Stimulated activated CD8-positive, alpha-beta memory T cell treated with anti-CD3 and anti-CD28 coated beads, Interleukin-15, amount 100 ng/mL, for 1 hour (primary cell): ENCODE measurements at places on chromosomes 12 and 14.

DNA sequence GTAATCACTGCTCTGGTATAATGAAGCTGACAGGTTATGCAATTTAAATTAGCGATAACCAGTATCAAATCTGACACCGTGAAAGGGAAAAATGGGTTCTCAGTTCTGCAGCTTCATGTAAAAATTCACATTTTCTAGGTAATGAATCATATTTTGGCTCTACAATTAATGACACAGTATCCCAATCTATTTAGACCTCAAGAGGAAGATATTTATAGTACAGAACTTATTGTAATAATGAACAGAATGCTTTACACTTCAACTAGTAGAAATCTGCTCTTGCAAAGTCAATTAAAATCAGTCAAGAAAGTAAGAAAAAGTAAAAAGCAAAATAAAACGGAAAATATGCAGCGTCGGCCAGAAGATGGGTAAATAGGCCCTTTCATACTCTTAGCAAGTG, 24.3 kb downstream of the SEL1L start:
- no peak for DNase-seq

GRCh38 chr12:47910981-47911380, 6.2 kb upstream of the VDR start:
- DNase-seq, result no peak

DNA sequence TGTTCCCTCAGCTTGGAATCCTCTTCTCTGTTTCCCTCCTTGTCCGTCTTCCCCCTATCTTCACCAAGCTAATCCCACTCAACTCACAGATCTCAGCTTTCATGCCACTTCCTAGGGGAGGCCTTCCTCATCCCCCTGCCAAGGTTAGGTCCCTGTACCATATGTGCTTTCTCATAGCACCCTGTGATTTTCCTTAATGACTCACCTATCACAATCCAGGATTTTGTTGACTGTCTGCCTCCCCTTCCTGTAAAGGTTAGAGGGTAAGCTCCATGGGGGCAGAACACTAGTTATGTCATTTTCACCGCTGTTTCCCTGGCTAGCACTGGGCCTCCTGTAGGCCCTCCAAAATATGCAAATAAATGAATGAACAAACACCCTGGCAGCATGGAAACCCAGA, 57.6 kb downstream of the CRADD start:
- no peak for DNase-seq

DNA sequence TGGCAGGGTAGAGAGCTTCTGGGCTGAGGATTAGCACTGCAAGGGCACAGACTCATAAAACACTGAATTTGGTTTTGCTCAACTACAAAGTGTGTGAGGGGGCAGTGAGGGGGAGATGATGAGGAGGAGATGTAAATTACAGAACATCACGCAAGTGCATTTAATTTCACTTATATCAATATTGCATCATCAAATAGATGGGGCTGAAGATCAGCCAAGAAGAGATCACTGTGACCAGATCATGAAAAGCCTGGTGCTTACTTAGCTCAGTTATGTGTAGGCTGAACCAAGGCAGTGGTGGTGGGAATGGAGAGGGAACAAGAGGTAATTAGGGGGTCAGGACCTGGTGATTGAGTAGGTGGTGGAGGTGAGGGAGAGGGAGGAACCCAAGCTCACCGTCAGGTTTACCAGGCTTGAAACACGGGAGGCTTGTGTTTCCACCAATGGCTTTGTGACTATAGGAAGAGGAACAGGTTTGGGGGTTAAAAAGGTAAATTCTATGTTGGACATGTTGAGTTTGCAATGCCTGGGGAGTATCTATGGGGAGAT, 11.3 kb downstream of the FOS start:
- DNase-seq, result no peak

DNA sequence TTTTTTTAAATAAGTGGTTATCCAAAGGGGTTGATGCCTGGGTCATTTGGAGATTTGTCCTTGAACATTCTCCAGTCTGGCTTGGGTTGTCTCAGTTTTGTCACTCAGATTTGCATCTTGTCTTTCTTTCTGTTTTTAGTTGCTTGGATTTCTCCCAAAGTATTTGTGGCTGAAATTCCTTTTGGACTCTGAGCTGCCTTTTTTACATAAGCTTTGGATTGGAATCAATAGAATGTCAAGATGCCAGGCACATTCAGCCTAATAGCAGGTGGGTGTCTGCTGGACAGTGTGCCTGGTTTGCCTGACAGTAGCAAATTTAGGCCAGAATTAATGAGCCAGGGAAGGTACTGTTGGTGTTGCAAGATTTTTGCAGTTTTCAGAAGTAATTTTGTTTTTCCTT, 50.0 kb downstream of the FLRT2 start:
- DNase-seq, result no peak
